ENCODE measurements at places on chromosomes 4 and X.

- no peak for DNase-seq
These were observed 21.5 kb downstream of the FRMPD4 start for GRCh38 chrX:12159799-12160198.

- DNase-seq: peak; percentile 90
These were observed 155.7 kb downstream of the CHIC2 start for GRCh38 chr4:53908661-53909078.

- DNase-seq: no peak
These were observed 17.5 kb downstream of the PRSS12 start for GRCh38 chr4:118335324-118335723.

DNA sequence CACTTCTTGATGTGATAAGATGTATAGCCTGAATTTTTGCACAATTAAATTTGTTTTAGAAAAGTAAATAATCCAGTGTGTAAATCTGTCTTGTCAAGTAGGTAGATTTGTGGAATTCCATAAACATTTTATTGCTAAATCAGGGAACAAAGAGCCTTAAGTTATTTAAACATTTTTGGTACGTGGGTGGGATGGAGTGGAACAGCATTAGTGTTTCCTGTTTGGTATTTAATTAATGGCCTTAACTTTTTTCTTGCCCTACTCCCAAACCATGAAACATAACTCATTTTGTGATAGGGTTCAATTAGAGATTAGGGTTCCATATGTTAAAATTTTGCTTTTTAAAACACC is 5.1 kb downstream of the NUDT9 start:
- no peak for DNase-seq

GRCh38 chr4:87978681-87979080 is 3.2 kb downstream of the SPP1 start:
- DNase-seq: no peak

DNA sequence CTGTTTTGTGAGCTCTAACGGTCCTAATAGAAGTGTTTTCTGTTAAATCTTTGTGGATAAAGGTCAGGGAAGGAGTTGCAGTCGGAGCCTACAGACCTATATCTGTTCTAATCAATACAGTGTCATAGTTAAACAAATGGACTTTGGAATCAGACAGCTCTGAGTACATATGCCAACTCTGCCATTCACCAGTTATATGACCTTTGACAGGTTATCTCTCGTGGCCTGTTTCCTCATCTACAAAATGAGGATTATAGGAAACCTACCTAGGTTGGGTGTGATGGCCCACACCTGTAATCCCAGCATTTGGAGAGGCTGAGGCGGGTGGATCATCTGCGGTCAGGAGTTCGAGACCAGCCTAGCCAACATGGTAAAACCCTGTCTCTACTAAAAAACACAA is 89.7 kb downstream of the MID1IP1 start:
- DNase-seq: no peak

DNA sequence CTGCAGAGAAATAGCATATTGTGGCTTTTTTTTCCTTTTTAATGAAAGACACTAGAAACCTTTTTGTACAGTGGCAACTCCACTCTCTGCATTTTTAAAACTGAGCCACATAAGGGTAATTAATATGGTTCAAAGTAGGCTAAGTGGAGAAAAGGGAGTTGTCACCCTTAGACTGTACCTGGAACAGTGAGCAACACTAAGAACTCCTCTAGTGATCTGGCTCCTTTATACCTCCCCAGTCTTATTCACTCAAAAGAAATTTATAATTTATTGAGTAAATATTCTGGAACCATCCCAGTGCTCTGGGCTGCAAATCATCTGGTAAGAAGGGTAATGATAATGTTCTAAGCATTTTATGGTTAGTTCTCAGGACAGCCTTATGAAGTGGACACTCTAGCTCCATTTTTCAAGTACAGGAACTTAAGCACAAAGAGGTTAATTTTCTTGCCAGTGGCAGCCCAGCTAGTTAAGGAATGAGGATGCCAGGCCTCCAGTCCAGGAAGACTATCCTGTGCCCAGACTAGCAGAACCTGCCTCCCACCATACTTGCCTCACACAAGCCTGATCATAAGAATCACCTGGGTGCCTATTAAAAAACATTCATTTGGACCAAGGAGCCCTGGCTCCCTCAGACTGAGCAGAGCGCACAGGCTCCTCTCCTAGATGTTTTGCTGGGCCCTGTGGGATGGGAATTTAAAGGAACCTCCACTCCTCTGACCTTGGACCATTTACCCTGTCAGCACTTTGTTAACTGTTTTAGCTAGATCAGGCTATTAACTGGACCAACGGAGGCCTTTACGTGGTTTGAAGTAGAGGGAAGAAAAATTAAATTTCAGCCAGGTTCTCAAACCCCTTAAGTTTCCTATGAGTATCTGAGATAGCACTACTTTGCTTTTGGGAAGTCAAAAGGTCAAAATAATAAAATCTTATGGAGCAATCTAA is 102.6 kb downstream of the PDE5A start:
- no peak for DNase-seq

Measured in fibroblast of skin of left biceps (primary cell).